Osteoblast (primary cell): ENCODE measurements at places on chromosomes 5 and 9. TPM values are rescaled to one million over a fixed set of nuclear protein-coding genes. Genes with fewer than 3 reads are reported as not detected.

DNA sequence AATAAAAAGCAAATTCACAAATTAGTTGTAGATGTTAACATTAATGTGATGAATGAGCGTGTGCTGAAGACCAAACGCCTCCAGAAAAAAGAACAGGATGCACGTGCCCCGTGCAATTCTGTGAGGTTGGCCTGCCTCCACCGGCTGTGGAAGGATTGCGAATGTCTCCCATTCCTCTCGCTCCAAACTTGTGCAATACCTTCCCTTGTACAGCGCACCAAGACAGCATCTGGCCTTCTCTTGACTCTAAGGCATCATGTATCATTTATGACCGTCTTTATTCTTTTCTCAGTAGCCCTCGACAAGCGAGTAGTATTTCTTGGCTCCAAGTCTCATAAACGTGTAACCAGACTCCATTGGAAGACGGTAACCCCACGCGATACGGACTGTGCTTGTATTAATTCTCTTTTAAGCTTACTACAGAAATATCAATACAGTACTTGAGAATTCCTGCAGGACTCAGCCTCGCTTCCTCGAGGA is 1.5 kb upstream of the TESK1 start:
- peak; percentile 94 for DNase-seq
- peak overlapping the region; percentile 67 for H3K4me3 ChIP-seq

KCNMB1 gene
- under 0.01 TPM in 2 replicates for total RNA-seq

- DNase-seq: peak; percentile 79
- H3K36me3 ChIP-seq: no peaks in the 10 kb centered on the region
- H3K27me3 ChIP-seq: no peaks in the 10 kb centered on the region
These were observed 99.3 kb downstream of the ACTBL2 start for GRCh38 chr5:57383093-57383861.

GRCh38 chr5:180367991-180368390 is 14.9 kb upstream of the GFPT2 start:
- peak; percentile 53 for DNase-seq
- H3K4me3 ChIP-seq: no peak overlapping the region
- H3K36me3 ChIP-seq: no peaks in the 10 kb centered on the region
- no peaks in the 10 kb centered on the region for H3K27me3 ChIP-seq
- peaks cover 6% of the 10 kb centered on the region for H3K4me1 ChIP-seq

- no peaks in the 10 kb centered on the region for H3K36me3 ChIP-seq
- H3K27me3 ChIP-seq: no peaks in the 10 kb centered on the region
- no peak for DNase-seq
- H3K27ac ChIP-seq: no peak overlapping the region
- H3K4me1 ChIP-seq: no peaks in the 10 kb centered on the region
- no peak overlapping the region for H3K4me3 ChIP-seq
These were observed 59.5 kb downstream of the NR2F1 start for GRCh38 chr5:93642526-93642925.

GRCh38 chr5:39396843-39397242 is 27.9 kb downstream of the DAB2 start:
- DNase-seq: no peak
- peaks cover 62% of the 10 kb centered on the region for H3K4me1 ChIP-seq
- H3K27me3 ChIP-seq: no peaks in the 10 kb centered on the region

GRCh38 chr9:127918183-127919107 is 1.6 kb upstream of the ST6GALNAC4 start:
- no peaks in the 10 kb centered on the region for H3K36me3 ChIP-seq
- peak; percentile 82 for DNase-seq
- no peak overlapping the region for H3K4me3 ChIP-seq
- no peaks in the 10 kb centered on the region for H3K27me3 ChIP-seq
- peaks cover 55% of the 10 kb centered on the region for H3K4me1 ChIP-seq
- H3K27ac ChIP-seq: peak overlapping the region; percentile 84

- no peak overlapping the region for H3K27ac ChIP-seq
- no peaks in the 10 kb centered on the region for H3K27me3 ChIP-seq
- no peak for DNase-seq
- no peak overlapping the region for H3K4me3 ChIP-seq
- H3K36me3 ChIP-seq: no peaks in the 10 kb centered on the region
- no peaks in the 10 kb centered on the region for H3K4me1 ChIP-seq
These were observed 523.3 kb downstream of the LRRC70 start for GRCh38 chr5:63101870-63102269.

GRCh38 chr9:91144769-91145168 is 216.9 kb downstream of the AUH start:
- H3K27ac ChIP-seq: no peak overlapping the region
- no peak for DNase-seq
- no peaks in the 10 kb centered on the region for H3K4me1 ChIP-seq
- H3K4me3 ChIP-seq: no peak overlapping the region

NEURL1B gene
- total RNA-seq: 0.29 and 0.36 TPM in 2 replicates

ARID3C gene
- total RNA-seq: under 0.01 TPM in 1 of 2 replicates, not detected in the other

IGFBPL1 gene
- 0.36 TPM in 1 of 2 replicates, not detected in the other for total RNA-seq

SLC46A2 gene
- under 0.01 TPM in 1 of 2 replicates, not detected in the other for total RNA-seq

DNA sequence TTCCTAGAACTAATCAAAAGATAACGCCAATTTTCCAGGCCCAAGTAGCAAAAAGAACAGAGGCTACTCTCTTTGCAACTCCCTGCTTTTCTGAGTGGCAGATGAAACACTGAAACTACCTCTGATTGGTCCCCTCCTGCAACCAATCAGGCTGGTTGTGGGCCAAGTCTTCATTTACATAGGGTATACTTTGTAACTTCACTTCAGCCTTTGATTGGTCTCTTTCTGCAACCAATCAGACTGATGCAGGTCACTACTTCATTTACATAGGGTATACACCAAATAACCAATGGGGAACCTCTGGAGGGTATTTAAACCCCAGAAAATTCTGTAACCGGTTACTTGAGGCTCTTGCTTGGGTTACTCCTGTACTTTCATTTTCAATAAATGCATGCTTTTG is 289.6 kb downstream of the MED10 start:
- H3K4me1 ChIP-seq: no peaks in the 10 kb centered on the region
- H3K4me3 ChIP-seq: no peak overlapping the region
- no peak overlapping the region for H3K27ac ChIP-seq
- no peak for DNase-seq
- H3K36me3 ChIP-seq: no peaks in the 10 kb centered on the region

DNA sequence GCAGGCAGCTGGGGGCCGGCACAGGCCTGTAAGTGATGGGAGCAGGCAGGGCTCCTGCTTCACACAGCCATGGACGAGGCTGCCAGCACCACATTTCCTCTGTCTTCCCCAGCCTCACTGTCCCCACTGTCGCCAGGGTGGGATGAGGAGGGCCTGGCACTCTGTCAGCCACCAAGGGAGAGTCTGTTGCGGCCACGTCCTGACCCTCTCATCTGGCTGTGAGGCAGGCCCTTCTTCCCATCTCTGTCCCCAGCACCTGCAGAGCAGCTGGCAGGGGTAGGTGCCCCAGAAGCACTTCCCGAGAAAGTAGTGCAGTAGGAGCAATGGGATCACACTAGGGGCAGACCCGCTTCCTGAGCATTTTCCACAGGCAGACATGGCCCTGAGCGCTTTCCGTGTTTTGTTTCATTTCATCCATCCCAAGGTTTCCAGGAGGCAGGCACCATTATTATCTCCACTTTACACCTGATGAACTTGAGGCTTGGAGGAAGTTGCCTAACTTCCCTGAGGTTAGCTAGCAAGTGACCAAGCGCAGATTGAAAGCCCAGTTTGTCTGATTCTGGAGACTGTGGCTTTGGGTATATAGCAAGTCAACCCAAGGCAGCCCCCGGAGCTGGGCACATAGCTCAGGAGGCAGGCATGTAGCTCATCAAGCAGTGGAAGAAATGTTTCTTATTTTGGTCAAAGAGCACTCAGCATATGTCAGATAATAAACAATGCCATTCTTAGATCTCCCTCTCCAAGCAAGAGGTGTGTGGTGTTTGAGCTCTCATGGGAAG is 202.4 kb downstream of the DAB2IP start:
- H3K4me3 ChIP-seq: no peak overlapping the region
- H3K36me3 ChIP-seq: no peaks in the 10 kb centered on the region
- H3K27ac ChIP-seq: no peak overlapping the region

DNA sequence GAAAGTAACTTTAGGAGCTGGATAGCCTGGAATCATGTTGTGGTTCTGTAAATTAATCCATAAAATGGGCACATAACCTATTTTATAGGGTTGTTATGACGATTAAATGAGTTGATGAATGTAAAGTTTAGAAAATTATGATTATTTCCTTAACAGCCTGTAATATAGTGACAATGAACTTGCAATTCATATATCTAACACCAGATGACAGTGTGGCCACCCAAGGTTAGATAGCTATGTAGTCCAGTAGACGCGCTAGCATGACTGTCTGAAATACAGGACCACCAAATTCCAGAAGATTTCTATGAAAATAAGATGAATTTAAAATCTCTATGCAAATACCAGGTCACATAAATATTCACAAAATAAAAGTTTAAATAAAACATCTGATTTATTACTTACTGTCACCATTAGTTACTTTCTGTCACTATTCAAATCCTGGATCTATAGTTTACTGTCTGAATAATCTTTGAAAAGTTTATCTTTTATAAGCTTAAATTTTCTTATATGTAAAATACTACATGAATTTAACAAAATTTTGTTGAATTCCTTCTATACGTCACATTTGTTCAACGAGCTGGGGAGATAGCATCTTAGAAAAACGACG is 26.1 kb upstream of the MACIR start:
- DNase-seq: no peak
- H3K4me3 ChIP-seq: no peak overlapping the region
- H3K36me3 ChIP-seq: no peaks in the 10 kb centered on the region
- H3K27me3 ChIP-seq: no peaks in the 10 kb centered on the region

- no peak overlapping the region for H3K4me3 ChIP-seq
- H3K27me3 ChIP-seq: peaks cover 2% of the 10 kb centered on the region
- no peaks in the 10 kb centered on the region for H3K4me1 ChIP-seq
- no peaks in the 10 kb centered on the region for H3K36me3 ChIP-seq
- no peak for DNase-seq
- H3K27ac ChIP-seq: no peak overlapping the region
These were observed 270.1 kb downstream of the HSPA4 start for GRCh38 chr5:133321833-133322420.

IFNK gene
- not detected in 2 replicates for total RNA-seq

GRCh38 chr5:56692359-56693219 is 122.8 kb upstream of the MAP3K1 start:
- H3K36me3 ChIP-seq: no peaks in the 10 kb centered on the region
- H3K4me3 ChIP-seq: no peak overlapping the region
- no peaks in the 10 kb centered on the region for H3K27me3 ChIP-seq
- H3K27ac ChIP-seq: no peak overlapping the region
- no peak for DNase-seq
- no peaks in the 10 kb centered on the region for H3K4me1 ChIP-seq

- no peaks in the 10 kb centered on the region for H3K27me3 ChIP-seq
- H3K27ac ChIP-seq: no peak overlapping the region
- no peak overlapping the region for H3K4me3 ChIP-seq
- H3K4me1 ChIP-seq: peaks cover 11% of the 10 kb centered on the region
These were observed 45.7 kb upstream of the SMAD5 start for GRCh38 chr5:136086783-136087566.

- no peaks in the 10 kb centered on the region for H3K4me1 ChIP-seq
- no peaks in the 10 kb centered on the region for H3K36me3 ChIP-seq
- H3K4me3 ChIP-seq: no peak overlapping the region
- peaks cover 4% of the 10 kb centered on the region for H3K27me3 ChIP-seq
- no peak for DNase-seq
These were observed 73.4 kb upstream of the ASS1 start for GRCh38 chr9:130371196-130371966.

GRCh38 chr9:93525476-93525875 is 50.9 kb upstream of the PHF2 start:
- peaks cover 42% of the 10 kb centered on the region for H3K36me3 ChIP-seq
- H3K27me3 ChIP-seq: no peaks in the 10 kb centered on the region
- no peak overlapping the region for H3K4me3 ChIP-seq

CCDC183 gene
- under 0.01 TPM in 1 of 2 replicates, not detected in the other for total RNA-seq

ADAMTSL1 gene
- 54.3 and 70.1 TPM in 2 replicates for total RNA-seq

CAPSL gene
- not detected in 2 replicates for total RNA-seq

ADAMTS12 gene
- 6.9 and 8.3 TPM in 2 replicates for total RNA-seq

- H3K27ac ChIP-seq: no peak overlapping the region
- no peak for DNase-seq
- H3K27me3 ChIP-seq: no peaks in the 10 kb centered on the region
- H3K36me3 ChIP-seq: no peaks in the 10 kb centered on the region
These were observed 26.5 kb downstream of the COL27A1 start for GRCh38 chr9:114181607-114182409.

GRCh38 chr5:173456751-173457171 is 128.5 kb upstream of the STC2 start:
- no peak overlapping the region for H3K4me3 ChIP-seq
- peaks cover 65% of the 10 kb centered on the region for H3K4me1 ChIP-seq
- peak overlapping the region; percentile 98 for H3K27ac ChIP-seq
- no peak for DNase-seq
- no peaks in the 10 kb centered on the region for H3K36me3 ChIP-seq

NEUROG1 gene
- total RNA-seq: not detected in 2 replicates

GRCh38 chr9:137168573-137168903 is 1.3 kb downstream of the LRRC26 start:
- no peaks in the 10 kb centered on the region for H3K4me1 ChIP-seq
- no peak overlapping the region for H3K27ac ChIP-seq
- peak; percentile 93 for DNase-seq
- H3K36me3 ChIP-seq: no peaks in the 10 kb centered on the region
- no peak overlapping the region for H3K4me3 ChIP-seq

ANKRD18A gene
- under 0.01 TPM in 1 of 2 replicates, not detected in the other for total RNA-seq

DNA sequence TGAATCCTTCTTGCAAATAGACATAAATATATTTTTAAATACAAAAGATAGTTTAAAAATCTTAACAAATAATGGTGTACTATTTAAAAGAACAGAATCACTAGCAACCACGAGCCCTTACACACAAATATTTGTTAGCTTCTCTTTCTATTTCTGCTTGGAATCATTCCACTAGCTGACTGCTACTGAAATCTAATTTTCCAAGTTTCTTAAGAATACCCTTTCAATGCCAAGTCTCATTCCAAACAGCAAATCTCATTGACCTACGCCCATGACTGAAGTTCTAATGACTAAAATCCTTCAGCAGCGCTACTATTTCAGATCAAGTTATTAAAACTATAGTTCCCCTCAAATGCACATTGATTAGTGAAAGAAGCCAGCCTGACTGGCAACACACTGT is 13.2 kb upstream of the PPP1R2B start:
- H3K27me3 ChIP-seq: no peaks in the 10 kb centered on the region
- no peak overlapping the region for H3K27ac ChIP-seq
- H3K4me1 ChIP-seq: no peaks in the 10 kb centered on the region
- DNase-seq: no peak
- no peak overlapping the region for H3K4me3 ChIP-seq

ARSB gene
- total RNA-seq: 33.6 and 38.4 TPM in 2 replicates

- DNase-seq: no peak
- no peaks in the 10 kb centered on the region for H3K27me3 ChIP-seq
- no peaks in the 10 kb centered on the region for H3K36me3 ChIP-seq
- no peak overlapping the region for H3K27ac ChIP-seq
- peaks cover 4% of the 10 kb centered on the region for H3K4me1 ChIP-seq
- H3K4me3 ChIP-seq: no peak overlapping the region
These were observed 44.1 kb upstream of the SUB1 start for GRCh38 chr5:32541241-32541640.

PCDHGC4 gene
- 2.9 and 3.8 TPM in 2 replicates for total RNA-seq

PAEP gene
- not detected in 2 replicates for total RNA-seq
